ENCODE measurements at places on chromosomes 4 and X.

DNA sequence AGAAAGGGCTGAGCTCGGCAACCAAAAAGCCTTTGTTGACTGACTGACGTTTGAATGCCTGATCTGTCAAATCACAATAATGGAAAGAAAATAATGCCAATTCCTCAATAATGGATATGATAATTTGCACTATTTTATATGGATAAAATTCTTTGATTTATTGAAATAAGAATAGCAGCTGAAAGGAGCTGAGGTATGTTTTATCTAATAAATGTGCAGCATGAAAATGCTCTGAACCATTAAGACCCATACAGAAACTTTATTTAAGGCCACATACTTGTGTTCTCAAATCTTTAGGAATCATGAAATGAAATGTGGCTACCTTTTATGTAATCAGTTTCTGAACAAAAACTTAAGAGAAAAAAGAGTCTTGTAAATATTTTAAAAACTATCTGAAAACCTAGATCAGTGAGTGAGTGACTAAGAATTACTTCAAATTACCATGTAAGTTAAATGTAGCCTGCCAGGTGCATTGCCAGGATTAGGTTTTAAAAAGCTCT, 69.8 kb downstream of the TMA16 start:
- DNase-seq: no peak

DNA sequence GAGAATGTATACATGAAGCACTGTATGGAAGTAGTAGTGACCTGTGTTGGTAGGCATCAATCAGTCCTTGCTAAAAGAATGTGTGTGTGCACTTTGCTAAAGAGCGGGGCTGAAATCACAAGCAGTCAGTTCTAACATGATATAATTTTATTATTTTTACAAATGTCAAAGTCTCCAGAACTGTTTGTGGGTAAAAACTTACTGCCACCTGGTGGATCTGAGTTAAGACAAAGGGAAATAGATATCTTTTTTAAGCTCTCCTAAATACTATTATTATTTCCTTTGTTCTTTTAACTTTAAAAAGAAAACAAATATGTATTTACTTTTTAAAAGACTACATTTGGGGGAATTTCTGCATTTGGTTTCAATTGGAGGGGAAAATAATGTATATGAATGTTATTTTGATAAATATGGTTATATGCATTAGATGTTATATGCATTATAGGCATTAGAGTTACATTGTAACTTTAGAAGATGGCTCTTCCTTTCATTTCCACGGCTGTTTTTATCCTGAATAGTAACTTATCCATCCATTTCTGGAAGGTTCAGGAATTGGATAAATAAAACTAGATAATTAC, 7.8 kb upstream of the CLOCK start:
- DNase-seq: peak; percentile 56

- DNase-seq: no peak
Observed at GRCh38 chrX:129529685-129530281, 6.5 kb upstream of the SMARCA1 start.

GRCh38 chr4:84708406-84709135, 125.6 kb downstream of the CDS1 start:
- no peak for DNase-seq

DNA sequence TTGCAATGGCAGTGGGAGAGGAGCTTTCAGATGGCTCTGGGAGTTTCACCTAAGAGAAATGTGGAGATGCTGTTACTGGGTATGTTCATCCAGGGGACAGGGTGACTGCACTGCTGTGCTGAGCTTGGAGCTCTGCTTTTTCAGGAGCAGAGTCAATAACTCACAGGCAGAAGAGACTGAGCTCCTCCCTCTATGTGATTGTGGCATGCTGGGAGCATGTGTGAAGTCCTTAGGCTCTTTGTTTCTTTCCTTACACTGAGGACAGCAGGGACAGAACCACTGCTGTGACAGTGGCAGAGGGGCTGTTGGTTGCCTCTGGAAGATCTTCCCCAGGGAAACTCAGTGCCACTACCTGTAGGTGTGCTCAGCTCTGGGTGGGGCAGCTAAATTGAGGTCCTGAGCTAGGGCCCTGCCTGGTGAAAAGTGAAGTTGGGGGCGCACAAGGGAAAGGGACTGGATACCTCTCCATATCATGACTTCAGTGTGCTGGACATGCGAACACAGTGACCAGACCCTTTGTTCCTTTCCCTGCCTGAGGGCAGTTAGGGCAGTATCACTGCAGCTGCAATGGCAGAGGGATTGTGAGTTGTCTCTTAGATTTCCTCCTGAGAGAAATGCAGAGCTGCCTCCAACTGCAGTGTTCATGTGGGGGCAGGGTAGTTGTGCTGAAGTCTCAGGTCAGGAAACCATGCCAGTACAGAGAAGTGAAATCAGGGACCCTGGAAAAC, 156.7 kb downstream of the TENT5D start:
- DNase-seq: no peak

GRCh38 chr4:8275548-8275910, 6.0 kb downstream of the HTRA3 start:
- no peak for DNase-seq

All from CD4-positive, alpha-beta T cell treated with Interleukin-10 for 1 hour (primary cell).